ENCODE measurements at places on chromosomes 7 and 10.

DNA sequence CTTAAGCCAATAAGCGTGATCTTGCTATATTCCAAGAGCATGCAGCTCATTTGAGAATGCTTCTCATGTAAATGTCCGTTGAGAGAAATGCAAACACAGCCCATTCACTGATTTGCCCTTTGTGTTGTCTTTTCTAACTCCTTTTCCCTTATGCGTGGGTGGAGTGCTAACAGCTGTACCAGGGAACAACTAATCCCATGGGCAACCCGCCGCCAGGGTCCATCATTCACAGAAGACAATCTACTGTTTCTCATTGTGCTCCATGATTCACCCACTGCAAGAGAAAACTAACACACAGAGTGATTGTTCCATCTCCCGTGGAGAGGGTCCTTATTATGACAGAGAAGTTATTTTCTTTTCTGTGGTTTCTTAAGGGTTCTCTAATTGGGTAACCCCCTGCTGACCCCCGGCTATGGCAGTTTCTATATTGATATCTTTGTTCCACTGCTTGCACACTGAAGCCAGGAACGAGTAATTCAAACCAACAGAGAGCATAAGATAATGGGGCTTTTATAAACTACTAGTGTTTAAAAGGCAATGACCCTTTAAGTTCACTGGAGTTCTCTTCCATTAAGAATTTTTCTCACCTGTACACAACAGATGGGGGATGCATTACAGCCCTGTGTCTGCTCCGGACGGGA lies 298.7 kb downstream of the BAMBI start:
- DNase-seq = no peak

GRCh38 chr7:22444181-22444971 lies 55.6 kb downstream of the STEAP1B start:
- DNase-seq = no peak

DNA sequence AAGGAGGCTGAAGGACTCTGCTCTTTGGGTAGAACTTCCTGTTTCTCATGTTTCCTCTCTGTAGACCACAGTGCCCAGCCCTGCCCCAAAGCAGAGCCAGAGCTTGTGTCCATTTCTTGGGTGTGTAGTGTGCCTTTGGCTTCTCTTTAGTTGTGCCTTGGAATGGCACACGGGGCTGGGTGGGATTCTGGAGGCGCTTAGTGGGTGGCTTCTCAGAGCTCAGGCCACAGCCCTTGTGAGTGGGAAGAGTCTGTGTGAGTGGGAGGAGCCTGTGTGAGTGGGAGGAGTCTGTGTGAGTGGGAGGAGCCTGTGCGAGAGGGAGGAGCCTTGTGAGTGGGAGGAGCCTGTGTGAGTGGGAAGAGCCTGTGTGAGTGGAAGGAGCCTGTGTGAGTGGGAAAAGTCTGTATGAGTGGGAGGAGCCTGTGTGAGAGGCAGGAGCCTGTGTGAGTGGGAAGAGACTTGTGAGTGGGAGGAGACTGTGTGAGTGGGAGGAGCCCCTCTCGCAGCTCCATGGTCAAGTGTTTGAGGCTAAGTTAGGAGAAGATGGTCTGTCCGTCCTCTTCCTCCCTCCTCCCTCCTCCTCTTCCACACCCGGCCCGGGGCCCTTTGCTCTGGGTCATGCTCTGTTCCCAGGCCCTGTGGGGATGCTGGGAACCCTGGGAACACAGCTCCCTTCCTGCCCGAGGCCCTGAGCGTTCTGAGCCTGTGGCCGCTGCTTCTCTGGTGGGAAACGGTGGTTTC lies 153.0 kb downstream of the GRK5 start:
- DNase-seq = no peak

GRCh38 chr10:126650161-126650560 lies 20.3 kb downstream of the C10orf90 start:
- DNase-seq = no peak

- no peak for DNase-seq
These were observed 116.7 kb downstream of the SMURF1 start for GRCh38 chr7:99027241-99027640.

DNA sequence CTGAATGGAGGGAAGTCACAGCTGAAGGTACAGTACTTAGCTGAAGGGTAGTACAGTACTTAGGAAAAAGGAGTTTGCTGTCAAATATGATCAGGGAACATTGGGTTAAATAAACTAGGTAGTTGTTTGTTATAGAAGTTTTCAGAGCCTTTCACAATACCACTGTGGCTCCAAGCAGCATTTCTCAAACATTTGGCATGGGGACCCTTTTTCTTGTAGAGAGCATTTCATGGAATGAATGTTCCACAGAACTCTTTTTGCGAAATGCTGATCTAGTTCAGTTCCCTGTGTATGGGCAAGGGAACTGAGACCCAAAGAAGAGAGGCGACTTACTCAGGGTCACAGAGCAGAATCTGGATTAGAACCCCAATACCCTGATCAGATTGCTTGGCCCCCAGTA lies 31.5 kb upstream of the DDX50 start:
- no peak for DNase-seq

DNA sequence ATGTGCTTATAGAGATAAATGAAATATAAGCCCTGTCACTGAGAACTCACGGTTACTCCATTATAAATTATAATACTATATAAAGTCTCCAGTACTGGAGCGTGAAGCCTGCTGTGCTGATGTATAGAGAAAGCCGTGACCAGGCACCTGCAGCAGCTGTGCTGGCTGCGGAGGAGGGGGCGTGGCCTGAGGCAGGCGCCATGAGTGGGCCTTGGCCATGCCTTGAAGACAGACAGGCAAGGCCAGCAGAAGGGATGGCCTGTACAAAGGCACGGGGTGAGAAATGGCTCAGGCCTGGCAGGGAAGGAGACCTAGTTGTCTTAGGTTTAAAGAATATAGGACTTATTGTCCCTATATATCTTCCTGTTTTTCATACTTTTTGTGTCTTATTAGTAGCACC lies 218.5 kb upstream of the STK17A start:
- DNase-seq = no peak

DNA sequence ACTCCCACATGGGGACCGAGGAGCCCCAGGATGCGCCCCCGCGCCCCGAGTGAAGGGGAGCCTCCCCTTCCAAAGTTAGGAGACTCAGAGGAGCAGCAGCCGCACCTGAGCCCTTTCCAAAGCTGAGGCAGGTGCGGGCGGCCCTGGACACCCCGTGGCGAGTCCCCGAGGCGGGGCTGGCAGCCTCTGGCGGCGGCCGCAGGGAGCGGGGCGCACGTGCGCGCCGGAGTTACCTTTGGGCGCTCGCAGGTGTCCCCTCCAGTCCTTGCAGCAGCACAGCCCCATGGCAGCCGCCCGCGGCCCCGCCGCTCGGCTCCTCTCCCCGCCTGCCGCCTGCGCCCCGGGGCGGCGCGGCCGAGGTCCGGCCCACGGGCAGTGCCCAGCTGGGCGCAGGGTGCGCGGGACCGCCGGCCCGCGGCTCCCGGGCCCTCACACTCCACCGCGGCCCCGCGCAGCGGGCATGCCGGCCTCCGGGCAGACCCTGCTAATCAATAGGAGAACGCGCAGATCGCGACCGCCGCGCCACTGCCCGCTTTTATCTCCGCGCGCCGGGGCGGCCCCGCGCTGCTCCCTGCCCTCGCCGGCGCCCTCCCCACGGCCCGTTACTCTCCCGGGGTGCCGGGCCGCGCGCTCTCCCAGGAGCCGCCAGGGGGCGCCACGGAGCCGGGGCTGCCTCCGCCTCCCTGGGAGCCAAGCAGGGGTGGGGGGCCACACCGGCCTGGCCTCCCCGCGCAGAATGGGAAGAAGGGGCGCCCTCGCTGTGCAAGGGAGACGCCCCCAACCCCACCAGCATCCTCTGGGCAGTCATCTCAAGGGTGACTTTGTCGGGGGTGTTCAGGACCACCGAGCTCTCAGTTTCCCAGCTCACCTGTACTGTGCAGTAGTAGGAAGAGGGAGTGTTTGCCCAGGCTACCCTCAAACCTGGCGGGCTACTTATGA lies 80.8 kb downstream of the ARHGAP22 start:
- no peak for DNase-seq

GRCh38 chr10:96996275-96996965 lies 164.3 kb downstream of the LCOR start:
- no peak for DNase-seq

DNA sequence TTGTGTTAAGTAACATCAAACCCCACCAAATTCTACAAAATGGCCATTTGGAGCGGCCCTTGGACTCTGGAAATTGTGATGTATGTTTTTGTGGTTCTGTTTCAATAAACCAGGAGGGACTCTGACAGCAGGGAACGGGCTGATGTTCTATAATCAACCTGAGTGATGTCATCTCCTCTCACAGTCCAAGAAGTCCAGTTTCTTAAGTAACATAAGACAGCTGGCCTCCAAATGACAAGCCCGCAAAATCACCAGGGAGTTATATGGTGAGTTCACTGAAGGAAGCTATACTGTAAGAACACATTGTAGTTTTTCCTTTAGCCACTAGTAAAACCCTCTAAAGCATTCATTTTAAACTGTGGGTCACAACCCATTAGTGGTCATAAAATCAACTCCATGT lies 34.0 kb downstream of the GOT1 start:
- peak; percentile 13 for DNase-seq

DNA sequence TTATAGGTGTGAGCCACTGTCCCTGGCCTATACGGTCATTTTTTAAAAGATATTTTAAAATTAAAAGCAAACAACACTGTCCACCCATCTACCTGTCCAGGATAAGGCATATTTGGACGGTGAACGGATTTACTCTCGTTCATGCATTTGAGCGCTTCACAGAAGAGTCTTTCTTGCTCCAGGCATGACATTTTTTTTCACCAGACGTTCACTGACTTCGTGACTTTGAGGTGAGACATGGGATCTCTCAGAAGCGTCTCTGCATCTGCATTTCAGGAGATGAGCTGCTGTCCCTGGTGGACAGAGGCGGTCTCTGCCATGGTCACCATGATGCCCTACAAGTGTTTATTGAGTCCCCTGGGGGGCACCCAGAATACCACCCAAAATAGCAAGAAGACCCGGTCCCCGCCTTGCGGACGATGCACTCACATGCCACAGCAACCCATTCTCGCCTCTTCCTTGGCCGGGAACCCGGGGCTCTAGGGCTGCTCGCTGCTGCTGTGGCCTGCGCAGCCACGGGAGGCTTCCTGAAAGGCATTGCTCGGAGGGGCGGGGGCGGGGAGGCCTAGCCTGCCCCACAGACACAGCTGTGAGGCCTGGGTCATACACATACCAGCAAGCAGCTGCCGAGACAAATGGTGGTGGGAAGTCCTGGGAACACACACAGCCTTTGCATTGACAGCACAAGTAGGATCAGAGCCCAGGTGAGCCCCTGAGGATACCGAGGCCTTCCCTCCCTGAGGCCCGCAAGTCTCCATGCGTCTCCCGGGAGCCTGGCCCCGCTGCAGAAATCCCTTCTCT lies 84.4 kb downstream of the RGS10 start:
- DNase-seq = no peak

GRCh38 chr10:44929356-44930255 lies 18.5 kb downstream of the TMEM72 start:
- DNase-seq = no peak

DNA sequence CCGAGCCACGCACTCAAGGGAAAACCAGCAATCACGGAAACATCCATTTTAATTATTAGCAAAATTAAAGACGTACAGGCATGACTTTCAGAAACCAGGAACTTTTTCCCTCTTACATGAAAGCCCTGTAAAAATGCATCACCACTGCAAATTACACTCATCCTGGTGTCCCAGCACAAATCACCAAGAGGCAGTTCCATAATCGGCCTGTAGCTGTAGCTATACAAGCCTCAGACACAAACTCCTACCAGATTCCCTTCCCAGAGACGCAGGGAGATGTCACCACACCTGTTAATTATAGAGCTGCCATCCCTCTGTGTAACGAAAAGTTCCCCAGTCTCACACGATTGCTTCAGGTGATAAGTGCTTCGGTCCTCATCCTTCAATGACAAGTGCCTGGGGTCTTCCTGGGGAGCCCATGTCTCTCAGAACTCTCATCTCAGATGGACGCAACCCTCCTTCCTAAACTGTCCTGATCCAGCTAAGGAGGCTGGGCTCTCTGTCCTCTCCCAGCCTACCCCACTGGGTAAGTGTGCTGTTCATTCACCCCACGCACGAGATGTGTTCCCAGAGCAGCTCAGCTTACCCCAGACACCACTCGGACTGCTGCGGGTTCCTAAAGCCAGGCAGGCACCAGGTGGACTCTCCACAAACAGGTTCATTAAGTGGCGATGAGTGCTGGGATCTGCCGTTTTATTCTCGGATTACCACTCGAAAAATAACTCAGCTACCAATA lies 5.9 kb downstream of the FGFR2 start:
- DNase-seq = no peak

DNA sequence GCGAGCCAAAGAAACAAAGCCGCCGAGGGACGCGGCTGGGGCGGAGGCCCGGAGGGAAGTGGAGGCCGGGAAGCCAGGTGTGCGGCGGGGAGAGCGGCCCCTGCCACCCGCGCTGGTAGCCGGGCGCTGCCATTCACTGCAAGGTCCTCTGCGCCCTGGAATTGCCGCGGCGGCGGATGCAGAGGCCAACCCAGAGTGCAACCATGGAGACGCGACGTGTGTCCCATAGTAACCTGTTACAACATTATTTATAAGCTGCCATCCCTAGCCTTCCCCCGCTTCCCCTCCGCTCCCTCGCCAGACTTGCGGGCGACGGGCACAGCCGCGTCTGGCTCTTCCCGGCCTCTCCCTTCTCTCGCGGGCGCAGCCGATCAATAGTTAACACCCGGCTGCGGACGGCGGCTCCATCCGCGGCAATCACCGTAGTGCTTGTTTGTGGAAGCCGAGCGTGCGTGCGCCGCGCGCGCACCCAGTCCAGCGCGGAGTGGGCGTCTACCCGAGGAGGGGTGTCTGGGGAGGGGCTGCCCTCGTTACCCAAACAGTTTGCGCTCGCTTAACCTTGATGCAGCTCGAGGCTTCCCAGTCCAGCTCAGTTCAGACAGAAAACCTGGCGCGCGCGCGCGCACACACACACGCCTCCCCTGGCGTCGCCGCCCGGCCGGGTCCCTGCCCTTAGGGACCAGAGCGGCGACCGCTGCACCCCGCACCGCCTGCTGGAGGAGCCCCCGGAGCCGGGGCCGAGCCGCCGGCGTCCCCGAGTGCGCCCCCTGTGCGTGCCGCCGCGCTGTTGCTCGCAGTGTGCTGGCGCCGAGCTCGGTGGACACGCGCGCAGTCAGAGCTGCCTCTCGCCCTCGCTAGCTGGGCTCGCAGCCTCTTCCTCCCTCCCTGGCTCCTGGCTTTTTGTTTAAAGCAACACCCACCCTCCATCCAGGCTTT lies 165.4 kb upstream of the DPP6 start:
- DNase-seq = no peak

DNA sequence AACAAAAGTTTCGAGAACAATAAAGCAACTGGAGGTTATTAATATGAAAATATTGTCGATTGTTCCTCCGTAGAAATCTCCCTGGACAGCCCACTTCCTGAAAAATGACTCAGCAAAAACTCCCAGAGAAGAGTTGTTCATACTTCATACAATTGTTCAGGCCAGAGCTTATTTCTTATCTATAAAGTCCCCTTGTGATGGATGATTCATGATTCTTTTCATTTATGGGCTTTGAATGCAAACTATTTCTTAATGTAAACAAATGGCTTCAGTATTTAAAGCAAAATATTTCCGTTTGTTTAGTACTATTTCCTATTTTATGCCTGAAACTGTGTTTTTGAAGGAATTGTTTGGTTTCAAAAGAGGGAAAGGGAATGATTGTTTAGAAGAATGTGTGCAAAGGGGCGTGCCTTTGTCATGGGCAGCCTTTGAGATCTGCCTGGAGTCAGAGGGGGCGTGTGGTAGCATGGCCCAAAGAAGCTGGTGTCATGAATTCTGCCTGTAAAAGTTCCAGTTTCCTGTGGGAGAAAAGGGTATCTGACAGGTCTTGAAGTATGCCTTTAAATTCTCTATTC lies 26.2 kb upstream of the EXOC6 start:
- DNase-seq = peak; percentile 51

GRCh38 chr7:142798451-142799436 lies 28.0 kb downstream of the PRSS2 start:
- no peak for DNase-seq

GRCh38 chr7:150449206-150449952 lies 1.1 kb upstream of the GIMAP8 start:
- no peak for DNase-seq

All from fibroblast of skin of left quadriceps (primary cell).